Activated naive CD8-positive, alpha-beta T cell treated with anti-CD3 and anti-CD28 coated beads for 36 hours (primary cell): ENCODE measurements at places on chromosomes 11 and 22.

DNA sequence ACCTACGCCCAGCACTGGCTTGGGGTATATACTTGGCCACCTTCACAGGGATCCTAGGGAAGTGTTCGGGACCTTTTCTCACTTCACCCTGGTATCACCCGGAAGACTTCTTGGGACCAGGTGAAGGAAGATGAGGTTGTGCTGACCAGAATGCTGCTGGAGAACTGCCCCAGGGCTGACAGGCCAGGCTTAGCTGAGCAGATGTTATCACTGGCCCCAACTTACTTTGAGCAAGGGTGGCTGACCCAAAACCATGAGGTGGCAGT, 4.5 kb downstream of the FTH1 start:
- DNase-seq: no peak

GRCh38 chr11:94043241-94043640, 22.1 kb downstream of the HEPHL1 start:
- DNase-seq: no peak

GRCh38 chr22:39405346-39406085, 5.9 kb downstream of the TAB1 start:
- peak; percentile 37 for DNase-seq

- DNase-seq: no peak
Observed at GRCh38 chr11:66604155-66604554, 11.2 kb downstream of the CCS start.

DNA sequence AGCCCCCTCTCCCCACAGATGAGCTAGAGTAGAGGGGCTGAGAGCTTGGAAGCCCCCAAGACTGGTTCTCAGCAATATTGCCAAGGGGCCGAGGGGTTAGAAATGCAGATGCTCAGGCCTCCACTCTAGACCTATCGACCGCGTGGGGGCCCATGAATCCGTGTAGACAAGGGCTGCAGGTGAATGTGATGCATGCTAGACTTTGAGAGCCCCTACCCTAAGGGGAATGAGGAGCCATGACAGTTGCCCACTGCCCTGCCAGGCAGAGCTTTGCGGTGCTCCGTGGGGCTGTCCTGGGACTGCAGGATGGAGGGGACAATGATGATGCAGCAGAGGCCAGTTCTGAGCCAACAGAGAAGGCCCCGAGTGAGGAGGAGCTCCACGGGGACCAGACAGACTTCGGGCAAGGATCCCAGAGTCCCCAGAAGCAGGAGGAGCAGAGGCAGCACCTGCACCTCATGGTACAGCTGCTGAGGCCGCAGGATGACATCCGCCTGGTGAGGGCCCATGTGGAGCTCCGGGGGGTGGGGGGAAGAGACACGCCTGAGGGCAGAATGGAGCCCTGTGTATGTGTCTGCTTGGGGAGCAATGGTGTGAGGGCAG, 1.3 kb downstream of the SSH3 start:
- DNase-seq: no peak

DNA sequence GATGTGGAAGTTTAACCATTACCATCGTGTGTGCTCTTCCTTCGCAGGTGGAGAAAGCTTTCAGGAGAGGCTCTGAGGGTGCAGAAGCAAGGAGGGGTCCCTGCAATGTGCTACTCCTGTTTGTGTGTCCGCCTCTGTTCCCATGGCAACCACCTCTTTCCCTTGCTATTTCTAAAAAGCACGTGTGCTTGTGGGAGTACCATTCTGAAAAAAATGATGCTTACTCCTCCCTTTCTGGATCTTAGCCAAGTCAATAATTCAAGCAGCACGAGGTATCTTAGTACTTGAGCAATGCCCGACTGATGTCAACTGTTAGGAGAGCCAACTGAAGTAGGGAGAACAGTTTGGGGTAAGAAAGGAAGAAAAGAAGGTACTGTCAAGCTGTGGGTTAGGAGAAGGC, 628.7 kb downstream of the NTM start:
- no peak for DNase-seq

DNA sequence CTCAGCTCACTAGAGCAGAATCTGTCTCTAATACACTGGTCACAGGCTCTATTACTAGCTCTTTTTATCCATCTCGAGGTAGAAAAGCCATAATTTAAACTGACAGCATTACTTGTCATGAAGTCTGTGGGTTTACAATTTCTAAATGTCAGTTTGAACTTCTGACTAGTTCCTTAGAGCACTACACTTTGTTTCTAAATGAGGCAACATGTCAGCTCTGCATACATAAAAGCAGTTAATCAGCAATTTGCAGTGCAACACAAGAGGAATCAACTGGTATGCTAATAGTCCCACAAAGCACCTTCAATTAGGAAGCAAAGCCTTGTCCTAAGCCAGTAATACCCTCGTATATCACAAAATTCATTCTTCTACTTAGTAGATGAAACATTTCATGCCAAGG, 321.3 kb downstream of the TTC28 start:
- no peak for DNase-seq

GRCh38 chr22:24326266-24326665, 55.6 kb downstream of the SPECC1L start:
- no peak for DNase-seq

DNA sequence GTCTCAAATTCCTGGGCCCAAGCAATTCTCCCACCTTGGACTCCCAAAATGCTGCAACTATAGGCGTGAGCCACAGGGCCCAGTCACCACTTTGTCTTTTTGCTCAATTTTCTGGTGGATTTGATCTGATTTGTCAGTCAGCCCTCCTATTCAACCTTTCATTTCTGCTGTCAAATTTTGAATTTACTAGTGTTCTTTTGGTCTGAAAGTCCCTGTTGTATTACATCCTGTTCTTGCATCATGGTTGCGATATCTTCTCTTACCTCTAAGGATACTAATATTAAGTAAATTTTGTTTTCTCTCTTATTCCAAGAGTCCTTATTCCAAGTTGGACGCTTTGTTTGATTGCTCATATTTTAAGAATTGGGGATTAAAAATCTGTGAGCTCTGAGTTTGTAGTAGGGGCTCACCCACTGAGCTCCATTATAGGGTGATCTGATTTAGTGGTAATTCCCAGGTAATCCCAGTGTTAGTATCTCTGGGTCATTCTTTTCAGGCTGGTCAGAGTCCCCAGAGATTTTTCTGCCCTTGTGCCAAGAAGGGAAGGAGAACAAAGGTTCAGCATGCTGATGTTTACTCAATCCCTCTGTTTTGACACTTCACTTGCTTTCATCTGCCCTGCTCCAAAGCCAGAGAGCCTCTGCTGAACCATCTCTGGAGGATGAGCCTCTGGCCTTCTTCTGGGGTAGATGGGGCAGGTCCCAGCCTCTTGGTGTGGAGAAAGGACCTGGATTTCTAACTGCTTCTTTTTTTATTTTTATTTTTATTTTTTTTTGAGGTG, 10.0 kb downstream of the UPB1 start:
- no peak for DNase-seq

DNA sequence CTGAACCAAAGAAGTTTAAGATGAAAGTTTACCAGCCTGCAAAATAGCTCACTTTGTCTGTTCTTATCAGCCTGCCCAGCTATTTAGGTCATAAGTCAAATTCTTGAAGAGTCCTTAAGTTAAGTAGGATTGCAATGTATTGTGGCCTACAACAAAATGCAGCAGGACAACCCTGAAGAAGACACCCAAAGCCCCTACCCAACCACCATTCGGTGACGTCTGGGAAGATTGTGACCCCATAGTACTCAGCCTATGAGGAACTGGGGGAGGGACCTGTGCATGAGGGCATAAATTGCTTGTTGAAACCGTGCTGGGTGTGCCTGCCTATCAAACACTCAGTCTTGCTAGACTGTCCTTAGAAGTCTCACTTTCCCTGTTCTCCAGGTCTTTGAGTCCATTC, 50.5 kb upstream of the FDX1 start:
- no peak for DNase-seq

DNA sequence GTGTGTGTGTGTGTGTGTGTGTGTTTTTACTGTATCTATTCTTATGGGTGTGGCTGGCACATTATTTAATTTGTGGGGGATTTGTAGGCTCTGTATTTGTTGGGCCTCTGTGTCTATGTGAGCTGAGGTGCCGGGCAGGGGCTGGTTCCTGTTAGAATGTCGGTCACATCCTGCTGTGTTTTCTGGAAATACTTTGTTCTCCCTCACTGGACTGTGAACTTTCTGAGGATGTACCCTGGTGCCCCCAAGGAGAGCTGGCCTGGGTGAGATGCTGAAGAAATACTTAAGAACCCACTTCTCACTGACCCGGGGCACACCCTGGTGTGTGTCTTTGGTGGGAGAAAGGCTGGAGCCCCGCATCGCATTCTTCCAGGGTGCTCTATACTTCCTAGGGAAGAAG, 28.6 kb downstream of the KIAA1671 start:
- no peak for DNase-seq

DNA sequence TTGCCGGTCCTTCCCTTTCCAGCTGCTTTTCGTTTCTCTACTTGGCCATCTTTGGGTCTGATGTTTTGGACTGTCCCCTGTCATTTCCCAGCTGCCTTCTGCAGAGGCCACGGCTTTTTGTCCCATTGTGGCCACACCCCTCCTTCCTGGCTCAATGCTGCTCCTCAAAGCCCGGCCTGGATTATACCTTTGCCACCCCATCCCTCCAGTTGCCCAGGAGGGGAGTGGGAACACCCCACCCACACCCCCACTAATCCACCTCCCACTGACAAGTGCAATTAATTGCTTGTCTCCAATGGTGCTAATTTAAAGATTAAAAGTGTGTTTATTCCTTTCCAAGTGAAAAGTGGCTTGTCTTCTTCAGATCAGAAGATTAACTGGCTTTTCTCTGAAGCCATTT, 34.2 kb upstream of the CSNK2A3 start:
- DNase-seq: no peak

- DNase-seq: no peak
Observed at GRCh38 chr22:49255741-49256318, 571.8 kb downstream of the BRD1 start.

DNA sequence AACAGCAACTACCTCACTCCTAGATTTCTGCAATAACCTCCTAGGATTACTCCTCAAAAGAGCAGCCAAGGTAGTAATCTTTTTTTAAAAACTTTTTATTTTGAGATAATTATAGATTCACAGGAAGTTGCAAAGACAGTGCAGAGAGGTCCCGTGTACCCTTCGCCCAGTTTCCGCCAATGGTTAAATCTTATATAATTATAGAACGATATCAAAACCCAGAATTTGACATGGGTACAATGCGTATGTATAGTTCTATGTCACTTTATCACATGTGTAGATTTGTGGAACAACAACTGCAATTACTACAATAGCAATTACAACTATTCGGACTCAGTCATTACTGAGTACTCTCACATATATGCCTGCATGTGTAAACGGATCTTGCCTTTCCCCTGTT, 94.8 kb upstream of the APOA1 start:
- no peak for DNase-seq

GRCh38 chr22:46250783-46251125, 661 bp upstream of the CDPF1 start:
- DNase-seq: peak; percentile 18

- no peak for DNase-seq
Observed at GRCh38 chr11:86818462-86819192, 18.3 kb downstream of the PRSS23 start.

GRCh38 chr11:17405232-17406005, 17.0 kb upstream of the KCNJ11 start:
- no peak for DNase-seq

DNA sequence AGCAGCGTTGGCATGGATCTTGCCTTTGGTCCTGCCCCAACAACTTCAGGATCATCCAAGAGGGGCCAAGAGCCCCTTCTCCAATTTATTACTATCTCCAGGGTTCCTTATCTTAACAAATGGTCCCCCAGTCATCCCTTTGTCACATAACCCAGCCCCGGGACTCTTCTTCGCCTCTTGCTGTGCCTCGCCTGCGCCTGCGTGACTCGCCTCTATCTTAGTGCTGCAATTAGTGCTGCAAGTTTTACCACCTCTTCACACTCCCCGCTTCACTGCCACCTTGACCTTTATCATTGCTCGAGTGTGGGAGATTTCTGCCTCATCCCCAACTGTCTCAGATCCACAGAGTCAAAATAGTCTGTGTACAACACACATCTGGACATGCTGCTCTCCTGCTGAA, 4.0 kb upstream of the IGSF22 start:
- DNase-seq: no peak

GRCh38 chr11:85965202-85965601, 103.7 kb downstream of the PICALM start:
- no peak for DNase-seq

GRCh38 chr11:62171261-62171723, 18.7 kb upstream of the SCGB1D1 start:
- DNase-seq: peak; percentile 64

DNA sequence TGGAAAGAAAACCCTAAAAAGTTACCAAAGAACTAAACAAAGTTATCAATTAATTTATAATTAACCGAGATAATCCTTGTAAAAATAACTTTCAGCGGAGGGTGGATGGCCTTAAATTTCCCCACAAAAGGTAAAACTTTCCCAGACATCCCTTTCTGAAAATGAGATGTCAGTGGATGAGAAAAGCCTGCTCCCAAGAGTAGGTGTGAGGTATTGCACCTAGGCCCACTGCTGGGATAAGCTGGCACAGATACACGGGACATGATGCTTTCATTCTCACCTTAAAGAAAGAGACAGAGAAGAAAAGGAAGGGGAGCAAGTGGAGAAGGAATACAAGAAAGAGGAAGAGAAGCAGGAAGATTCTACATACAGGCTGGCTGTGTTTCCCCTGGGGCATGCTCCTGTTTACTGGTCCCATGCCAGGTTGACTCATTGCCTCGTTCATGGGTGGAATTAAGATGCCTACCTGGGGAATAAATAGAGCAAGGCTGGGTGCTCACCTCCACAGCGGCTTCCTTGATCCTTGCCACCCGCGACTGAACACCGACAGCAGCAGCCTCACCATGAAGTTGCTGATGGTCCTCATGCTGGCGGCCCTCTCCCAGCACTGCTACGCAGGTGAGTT, at the start of gene SCGB2A2:
Gene SCGB2A2 (plus strand): TSS at position 505 of the 625 bp plus-strand sequence. CDS start 59 bp downstream, at position 564.
- DNase-seq: no peak

GRCh38 chr22:24149198-24149590, 32.1 kb upstream of the SUSD2 start:
- DNase-seq: no peak

GRCh38 chr11:65403607-65404121, 17.2 kb downstream of the FRMD8 start:
- DNase-seq: no peak

GRCh38 chr11:33984682-33985389, 66.7 kb upstream of the CAPRIN1 start:
- DNase-seq: no peak

DNA sequence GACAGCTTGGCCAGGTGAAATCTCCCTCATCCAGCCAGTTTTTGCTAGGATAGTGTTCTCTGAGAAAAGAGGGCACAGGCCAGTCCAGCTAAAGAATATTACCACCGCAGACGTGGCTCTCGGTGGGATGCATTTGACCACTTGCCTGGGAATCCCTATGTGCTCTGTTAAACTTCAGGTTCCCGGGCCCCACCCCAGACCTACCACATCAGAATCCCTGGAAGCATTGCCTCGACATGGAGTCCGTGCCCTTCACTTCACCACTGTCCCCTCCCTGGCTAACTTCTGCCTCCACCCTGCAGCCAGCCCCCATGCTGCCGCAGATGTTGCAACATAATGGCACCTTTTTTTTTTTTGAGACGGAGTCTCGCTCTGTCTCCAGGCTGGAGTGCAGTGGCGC, 56.9 kb upstream of the EMID1 start:
- no peak for DNase-seq

- no peak for DNase-seq
Observed at GRCh38 chr11:15141381-15141780, 26.7 kb downstream of the INSC start.

GRCh38 chr22:36840106-36840505, 20.7 kb upstream of the NCF4 start:
- no peak for DNase-seq
